ENCODE measurements at places on chromosomes 6 and 20.

DNA sequence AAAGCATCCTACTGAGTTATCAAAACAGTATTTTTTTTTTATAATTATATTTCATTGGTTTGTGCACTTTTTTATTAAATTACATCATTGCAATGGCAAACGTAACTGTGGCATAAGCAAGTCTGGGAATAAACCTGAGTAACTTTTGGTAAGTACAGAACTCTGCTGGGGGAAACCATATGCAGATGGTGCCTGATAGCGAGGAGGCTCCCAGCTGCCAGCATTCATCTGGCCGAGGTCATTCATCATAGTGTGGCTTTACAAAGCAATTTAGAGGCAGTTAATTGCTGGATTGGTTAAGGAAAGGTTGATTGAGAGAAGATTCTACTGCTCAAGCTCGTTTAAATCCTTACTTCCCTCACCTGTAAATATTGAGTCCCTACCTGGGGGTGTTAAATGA, 52.6 kb downstream of the HECA start:
- no peak for DNase-seq

GRCh38 chr6:7561153-7561964, 19.9 kb downstream of the DSP start:
- DNase-seq: no peak

- DNase-seq: no peak
These were observed 44.9 kb downstream of the ATXN1 start for GRCh38 chr6:16716321-16716858.

- DNase-seq: no peak
These were observed 109.0 kb upstream of the FLRT3 start for GRCh38 chr20:14446446-14446845.

DNA sequence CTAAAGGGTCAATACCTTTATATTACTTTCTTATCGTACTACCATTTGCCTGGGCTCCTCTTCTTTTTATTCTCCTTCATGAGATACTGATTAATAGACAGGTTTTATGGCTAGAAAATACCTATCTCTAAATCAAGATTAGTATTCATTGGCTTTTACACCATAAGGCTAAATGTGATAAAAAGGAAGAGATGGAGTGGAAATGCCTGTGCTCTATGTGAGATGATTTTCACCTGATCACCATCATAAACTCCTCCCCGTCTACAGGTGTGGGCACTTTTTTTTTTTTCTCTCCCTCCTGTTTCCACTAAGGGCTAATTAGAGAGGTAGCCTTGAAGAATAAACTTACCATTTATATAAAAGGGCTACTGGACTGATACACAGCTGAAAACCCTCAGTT, at the start of gene GLYATL3:
Gene GLYATL3 (plus strand): TSS at position 301 of the 400 bp plus-strand sequence. CDS start 12,068 bp downstream, outside the sequence.
- no peak for DNase-seq

GRCh38 chr6:149168968-149169367, 148.5 kb upstream of the TAB2 start:
- DNase-seq: no peak
